ENCODE measurements at places on chromosomes 2 and 18.
A peak's percentile ranks its signal among the peaks of the same experiment; 100 is the strongest.

DNA sequence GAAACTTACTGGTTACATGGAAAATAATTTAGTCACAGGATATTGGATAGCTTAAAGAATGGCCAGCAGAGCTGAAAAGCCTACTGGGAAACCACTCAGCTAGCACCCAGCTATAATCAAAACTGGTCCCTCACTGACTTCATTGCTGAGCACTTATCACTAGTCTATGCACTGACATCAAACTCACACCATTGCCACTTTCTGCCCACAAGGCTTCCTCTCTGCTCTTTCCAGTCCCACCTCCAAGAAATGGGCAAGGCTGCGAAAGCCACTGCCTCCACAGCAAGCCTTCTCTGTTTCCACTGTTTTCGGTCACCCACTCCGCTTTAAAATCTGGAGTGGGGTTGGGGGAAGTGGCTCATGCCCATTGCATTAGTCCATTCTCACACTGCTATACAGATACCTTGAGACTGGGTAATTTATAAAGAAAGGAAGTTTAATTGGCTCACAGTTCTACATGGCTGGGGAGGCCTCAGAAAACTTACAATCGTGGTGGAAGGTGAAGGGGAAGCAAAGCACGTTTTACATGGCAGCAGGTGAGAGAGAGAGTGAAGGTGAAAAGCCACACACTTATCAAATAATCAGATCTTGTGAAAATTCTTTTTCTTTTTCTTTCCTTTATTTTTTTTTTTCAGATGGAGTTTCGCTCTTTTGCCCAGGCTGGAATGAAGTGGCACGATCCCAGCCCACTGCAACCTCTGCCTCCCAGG lies 77.0 kb upstream of the CERS6 start:
- DNase-seq: peak; percentile 21

DNA sequence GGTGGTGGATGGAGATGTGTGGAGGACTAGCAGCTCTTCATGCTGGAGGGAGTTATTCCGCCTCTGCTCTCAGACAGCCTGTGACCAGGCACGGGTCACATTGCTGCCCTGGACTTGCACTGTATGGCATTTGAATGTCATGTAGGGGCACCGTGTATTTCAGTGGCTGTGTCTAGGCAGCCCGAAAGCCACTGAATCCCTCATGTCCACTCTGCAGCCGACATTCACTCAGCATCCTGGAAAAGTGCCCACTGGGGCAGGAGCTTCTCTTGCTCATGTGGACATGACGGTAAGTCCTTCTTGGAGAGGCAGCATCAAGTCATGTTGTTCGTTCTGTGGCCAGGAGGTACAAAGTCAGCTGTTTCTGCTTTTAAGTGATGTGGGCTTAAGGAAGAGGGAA lies 127.9 kb downstream of the SH3RF3 start:
- DNase-seq: no peak

DNA sequence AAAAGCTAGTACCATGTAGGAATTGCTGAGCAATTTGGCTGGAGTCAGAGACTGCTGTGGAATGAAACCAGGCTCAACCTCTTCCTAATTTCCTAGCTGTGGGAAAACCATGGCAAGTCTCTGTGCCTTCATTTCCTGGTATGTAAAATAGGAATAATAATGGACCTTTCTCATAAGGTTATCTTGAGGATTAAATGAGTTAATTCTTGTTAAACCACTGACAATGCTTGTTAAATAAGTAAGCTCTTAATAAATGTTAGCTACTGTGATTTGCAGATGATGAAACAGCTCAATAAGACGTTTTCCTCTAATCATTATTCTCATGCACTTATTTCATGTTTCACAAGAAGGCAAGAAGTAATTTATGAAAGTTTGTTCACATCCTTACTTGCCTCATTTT lies 346.7 kb downstream of the RND3 start:
- no peak for DNase-seq

DNA sequence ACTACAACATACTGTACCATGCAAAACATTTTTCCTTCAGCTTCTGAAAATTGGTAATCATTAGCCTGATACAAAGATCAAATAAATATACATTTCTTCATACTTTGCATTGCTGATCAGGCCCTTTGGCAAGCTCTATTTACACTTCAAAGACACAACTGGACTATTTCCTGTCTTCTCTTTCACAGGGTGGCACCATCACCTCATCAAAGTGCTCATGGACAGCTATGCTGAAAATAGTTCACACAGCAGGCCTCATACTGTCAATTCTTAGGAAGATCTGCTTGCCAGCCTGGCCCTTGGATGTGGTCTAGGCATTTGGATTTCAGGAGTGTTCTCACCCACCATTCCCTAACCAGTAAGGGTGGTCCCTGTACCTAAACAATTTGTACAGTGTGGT lies 33.9 kb downstream of the FBXO15 start:
- no peak for DNase-seq

DNA sequence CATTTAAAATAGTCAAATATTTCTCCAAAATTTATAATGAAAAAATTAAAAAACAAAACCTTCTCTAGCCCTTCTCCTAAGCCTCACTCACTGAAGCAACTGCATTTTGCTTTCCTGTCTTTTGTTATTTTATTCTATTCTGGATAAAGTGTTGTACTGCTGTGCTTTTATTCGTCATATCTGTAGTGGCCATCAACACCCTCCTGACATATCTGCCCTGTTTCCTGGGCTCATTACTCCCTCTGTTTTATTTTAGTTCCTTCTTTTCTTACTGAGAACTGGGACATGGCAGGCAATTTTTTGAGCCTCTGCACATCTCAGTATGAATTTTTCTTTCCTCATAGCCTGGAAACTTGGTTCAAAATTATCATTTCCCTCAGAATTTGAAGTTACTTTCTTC lies 224.2 kb downstream of the GULP1 start:
- DNase-seq: no peak

- no peak for DNase-seq
Observed at GRCh38 chr2:202022755-202023154, 10.9 kb upstream of the FZD7 start.

GRCh38 chr2:119049968-119050704 lies 108.1 kb downstream of the MARCO start:
- DNase-seq: no peak

DNA sequence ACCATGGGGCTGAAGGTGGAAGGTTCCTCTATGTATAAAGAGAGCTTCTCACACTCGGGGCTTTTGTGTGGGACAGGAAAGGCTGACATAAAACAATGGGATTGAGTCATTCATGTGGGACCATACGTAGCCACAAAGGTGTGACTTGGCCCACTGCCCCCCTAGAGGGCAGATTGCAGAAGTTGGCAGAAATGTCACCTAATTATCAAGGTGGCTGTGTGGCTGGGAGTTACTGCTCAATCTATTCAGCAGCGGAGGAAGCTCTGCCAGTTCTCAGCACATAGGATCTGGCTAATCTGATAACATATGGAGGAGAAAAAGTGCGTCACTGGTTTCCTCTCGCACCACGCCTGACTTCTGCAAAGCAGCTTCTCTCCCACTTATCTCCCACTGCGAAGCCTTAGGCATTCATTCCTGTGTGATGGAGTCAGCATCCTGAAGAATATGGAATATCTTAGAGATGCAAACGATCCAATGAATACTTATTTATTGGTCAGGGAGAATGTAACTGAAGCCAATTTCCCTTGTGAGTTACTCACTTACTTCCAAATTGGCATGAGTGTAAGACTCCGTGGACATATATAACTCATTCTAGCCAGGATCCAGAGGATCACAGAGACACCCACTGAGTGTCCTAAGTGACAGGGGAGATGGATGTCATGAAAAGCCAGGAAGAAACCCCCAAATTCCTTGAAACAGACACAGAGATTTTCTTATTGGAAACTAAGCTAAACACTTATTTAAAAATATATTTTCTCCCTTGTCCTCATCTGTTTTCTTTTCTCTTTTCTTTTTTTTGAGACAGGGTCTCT lies 344.8 kb downstream of the TGIF1 start:
- no peak for DNase-seq

DNA sequence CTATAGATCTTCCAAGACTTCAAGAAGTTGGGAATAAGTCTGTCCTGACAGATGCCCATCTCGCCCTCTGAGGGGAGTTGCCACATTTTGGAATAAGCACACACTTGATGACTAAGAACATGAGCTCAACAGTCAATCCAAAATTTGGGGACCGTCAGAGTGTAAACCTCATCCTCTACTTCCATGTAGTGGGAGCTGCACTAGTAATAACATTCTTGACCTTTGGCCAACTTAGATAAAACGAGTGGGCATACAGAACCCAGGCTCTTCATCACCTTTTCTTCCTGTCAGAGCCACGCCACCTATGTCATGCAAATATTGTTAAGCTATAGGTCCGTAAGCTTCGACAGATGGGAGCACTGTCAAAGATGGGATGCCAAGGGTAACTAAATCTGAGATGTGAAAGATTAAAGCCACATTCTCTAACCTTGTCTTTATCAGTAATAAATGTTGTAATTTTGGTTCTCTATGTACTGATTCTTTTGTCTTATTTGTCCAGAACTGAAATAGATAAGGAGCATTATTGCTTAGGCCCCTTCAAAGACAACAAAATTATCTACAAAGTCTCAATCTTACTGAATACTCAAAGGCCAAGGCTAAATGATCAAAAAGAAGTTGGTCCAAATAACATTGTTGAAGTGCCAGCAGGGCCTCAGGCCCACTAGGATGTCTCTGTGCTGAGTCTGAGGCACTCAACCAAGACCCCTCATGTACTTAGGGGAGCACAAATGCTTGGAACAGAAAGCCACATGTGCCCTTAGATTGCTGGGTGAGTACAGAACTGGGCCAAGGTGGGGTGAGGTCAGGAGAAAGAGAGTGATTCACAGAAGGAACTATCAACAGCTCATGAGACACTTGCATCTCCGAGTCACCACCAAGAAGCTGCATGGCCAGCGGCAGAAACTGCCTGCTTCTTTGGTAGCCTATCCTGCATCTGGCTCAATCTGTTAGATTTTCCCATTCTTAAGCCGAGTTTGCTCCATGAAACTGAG lies 15.0 kb downstream of the CDH2 start:
- DNase-seq: no peak

DNA sequence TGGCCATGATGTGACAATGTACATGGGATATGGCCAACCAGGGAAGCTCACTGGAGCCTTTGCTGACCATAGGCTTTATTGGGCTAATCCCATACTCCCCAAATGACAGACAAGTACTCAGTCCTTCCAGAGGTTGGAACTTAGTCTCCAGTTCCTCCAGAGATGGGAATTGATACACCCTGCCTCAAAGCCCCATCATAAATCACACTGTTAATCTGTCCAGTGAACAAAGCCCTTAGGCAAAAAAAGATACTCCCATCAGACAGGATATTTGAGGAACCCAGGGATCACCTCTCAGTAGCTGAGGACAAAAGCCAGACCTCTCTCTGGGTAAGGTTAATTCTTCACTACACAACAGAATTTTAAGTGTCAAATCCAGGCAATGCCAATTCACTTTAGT lies 247.5 kb upstream of the CDH20 start:
- no peak for DNase-seq

GRCh38 chr18:26386002-26386401 lies 159.8 kb downstream of the TAF4B start:
- no peak for DNase-seq

DNA sequence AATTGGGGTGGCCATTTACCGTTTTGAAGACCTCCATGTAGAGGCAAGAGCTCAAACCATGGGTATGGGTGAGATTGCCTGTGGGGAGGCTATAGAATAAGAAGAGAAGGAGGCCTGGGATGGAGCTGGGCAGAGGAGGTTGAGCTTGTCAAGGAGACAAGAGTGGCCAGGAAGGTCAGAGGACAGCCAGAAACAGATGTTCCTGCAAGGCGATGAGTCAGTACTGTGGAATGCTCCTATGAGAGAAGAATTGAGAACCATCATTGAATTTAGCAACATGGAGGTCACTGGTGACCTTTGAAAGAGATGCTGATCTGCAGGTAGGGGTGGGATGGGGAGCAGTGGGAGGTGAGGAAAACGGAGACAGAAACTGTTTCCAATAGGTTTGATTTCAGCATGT lies 3.5 kb downstream of the ACSL3 start:
- no peak for DNase-seq

GRCh38 chr2:75431763-75432162 lies 129.0 kb downstream of the EVA1A start:
- DNase-seq: no peak

DNA sequence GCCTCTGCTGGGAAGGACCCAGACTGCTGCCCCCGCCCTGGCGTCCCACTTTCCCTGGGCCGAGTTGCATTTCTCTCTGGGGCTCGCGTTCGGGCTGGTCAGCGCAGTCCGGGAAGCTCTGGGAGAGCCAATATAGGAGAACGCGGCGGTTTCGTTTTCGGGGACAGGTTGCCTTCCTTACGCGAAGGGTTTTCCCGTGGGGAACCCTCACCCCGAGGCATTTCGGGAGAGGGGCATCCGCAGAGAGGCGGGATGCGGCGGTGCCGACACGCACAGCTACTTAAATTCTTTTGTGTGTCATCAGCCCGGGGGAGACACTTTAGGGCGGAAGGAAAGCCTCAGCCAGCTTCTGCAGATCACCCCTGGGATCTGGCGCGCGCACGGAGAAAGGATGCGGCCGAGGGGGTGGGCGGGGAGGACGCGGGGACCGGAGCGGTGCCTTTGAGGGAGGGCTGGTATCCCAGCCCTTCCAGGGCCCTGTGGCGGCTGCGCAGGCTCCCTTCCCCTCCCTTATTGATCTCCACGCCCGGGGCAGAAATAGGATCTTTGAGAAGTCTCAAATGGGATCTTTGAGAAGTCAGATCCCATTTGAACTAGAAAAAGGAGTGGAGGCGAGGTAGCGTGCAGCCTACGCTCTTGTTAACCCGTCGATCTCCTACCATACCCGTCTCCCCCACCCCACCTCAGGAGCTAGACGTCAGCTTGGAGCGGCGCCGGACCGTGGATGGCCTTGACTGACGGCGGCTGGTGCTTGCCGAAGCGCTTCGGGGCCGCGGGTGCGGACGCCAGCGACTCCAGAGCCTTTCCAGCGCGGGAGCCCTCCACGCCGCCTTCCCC lies 1.2 kb downstream of the GATA6 start:
- DNase-seq: no peak

Data from stimulated activated CD8-positive, alpha-beta memory T cell treated with anti-CD3 and anti-CD28 coated beads, Interleukin-4, amount 100 ng/mL, for 1 hour (primary cell).